ENCODE measurements at places on chromosomes 5 and 9.

GRCh38 chr5:112338681-112339337, 80.3 kb downstream of the EPB41L4A start:
- DNase-seq: no peak

DNA sequence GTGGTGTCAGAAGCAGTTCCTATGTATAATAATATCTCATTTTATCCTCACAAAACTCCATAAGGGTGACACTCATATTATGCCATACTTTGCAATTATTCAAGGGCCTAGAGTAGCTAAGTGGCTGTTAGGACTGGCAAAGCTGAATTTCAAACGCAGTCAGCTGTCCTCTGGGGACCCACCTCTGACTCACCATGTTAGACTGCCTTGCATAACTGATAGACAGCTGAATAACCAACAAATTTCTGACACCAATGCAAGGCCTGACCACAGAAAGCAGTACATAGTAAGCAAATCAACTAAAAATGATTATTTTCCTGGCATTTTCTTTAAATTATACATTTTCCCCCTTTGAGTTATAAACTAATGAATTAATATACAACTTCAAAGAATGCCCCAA, 251.6 kb upstream of the PTGER4 start:
- DNase-seq: no peak

DNA sequence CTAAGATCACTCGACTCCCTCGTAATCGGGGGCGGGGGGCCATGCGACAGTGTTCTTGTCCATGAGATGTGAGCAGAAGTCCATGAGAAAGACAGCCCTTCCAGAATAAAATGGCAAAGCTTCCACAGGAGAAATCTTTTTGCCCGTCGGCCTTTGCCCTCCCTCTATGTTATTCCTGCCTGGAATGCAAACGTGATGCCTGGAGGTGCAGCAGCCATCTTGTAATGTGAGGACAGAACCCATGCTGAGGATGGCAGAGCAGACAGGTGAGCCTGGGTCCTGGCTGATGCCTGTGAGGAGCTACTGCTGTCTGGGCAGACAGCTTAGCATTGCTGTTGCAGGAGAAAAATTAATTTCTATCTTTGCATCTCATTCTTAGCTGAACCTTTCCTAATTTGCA, 17.2 kb downstream of the MED10 start:
- no peak for DNase-seq

DNA sequence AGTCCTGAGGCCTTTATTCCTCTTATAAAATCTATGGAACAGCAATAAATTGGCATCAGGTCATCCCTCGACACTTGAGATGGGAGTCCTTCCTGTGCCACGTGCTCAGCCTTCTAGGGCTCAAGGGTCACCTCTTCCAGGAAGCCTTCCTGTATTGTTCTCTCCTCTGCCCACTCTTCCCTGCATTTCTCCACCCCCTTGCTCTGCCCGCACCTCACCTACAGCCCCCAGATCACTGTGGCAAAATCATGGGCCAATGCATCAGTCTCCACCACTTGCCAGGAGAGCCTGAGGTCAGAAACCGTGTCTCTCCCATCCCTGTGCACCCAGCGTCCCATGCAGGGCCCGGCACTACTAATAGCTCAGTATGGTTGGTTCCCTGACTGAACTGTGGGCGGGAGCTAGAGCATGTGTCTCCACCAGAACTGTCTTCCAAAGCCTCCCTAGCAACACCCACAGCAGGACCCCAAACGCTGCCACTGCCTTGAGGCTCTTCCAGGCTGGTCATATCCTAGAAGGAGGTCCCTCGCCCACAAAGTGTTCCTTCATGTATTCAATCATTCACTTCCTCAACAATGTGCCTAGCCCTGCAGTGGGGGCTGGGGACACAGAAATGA, 13.5 kb downstream of the DUSP1 start:
- no peak for DNase-seq

DNA sequence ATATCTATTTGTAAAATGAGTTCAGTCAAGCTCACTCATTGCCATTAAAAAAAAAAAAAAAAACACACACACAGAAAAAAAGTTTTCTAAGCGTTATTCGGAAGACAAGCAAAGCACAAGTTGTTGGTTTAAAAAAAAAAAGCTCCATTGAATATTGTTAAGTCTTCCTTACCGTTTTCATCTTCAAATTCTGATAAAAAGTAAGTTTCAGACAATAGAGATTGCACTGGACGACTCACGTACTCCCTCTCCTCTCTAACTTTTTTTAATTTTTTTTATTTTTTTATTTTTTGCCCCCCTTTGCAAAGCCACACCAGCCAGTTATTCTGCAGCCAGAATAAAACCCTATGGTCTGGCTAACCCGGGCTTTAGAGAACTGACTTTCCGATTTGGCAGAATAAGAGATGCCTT, 544 bp downstream of the ADAMTS6 start:
- no peak for DNase-seq
